ENCODE measurements at places on chromosomes 11 and 22.

DNA sequence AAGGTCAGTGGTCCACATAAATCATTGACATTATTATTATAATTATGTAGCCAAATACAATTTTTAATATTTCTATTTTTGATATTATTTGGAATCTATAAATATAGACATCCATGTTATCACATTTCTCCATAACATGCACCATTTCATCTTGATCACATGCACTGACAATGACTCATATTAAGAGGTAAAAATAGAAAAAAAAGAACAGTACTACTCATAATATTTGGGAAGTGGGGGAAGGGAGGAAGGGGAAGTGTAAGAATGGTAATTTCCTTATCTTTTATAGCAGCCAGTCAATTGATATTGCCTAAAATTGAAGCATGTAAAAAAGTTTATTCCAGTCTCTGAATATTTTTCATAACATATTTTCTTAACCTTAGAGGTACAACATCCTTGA, 72.3 kb downstream of the ADM start:
- no peak for DNase-seq

DNA sequence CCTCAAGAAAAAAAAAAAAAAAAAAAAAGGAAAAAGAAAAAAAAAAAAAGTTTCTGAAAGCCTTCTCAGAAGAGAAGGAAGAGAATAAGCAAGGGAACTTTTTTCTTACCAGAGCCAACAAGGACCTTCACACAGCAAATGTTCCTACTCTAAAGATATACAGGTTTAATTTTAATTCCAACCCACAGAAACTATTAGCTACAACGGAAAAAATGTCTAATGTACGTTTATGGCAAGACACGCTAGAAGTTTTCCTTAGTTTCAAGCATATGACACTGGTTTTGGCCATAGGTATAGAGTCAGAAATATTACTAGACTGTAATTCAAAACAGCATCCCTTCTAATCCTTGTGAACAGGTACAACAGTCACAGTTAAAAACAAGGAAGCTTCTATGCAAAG, 120.1 kb downstream of the MRTFA start:
- DNase-seq: no peak

- DNase-seq: no peak
Observed at GRCh38 chr11:34423300-34423699, 15.4 kb upstream of the CAT start.

- peak; percentile 64 for DNase-seq
Observed at GRCh38 chr11:12303421-12304149, 73.8 kb upstream of the PARVA start.

DNA sequence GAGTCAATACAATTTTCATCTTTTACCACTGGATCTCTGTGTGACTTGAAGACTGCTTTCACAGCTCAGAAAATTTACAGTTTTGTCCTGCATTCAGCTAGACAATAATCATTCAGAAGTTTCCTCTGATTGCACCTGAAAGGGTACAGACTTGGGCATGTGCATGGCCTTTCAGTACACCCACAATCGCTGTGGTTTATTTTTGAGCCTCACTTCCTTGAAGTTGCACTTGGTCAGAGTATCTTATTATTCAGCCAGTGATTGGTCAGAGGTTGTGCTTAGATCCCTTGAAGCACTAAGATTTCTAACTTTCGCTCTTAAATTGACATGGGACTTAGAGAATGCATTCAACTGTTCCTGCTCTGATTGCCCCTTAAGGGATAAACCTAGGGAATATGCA, 508.2 kb downstream of the FAM181B start:
- no peak for DNase-seq

DNA sequence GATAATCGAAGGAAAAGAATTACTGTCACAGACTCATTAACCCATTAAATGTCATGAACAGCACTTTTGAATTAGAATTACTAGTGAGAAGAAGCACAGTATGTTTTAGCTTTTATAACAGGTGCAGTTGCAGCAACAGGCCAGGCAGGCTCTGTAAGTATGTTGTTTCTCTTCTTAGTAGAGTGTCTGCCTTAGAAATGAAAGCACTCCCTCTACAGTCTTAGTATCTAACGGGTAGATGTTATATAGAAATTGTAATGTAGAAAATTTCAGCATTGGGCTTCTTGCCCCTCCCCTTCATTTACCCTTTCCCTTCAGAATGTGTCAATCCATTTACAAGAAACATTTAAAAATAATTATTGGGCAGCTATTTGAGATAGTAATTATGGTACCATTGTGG, 87.4 kb downstream of the HIPK3 start:
- DNase-seq: no peak

DNA sequence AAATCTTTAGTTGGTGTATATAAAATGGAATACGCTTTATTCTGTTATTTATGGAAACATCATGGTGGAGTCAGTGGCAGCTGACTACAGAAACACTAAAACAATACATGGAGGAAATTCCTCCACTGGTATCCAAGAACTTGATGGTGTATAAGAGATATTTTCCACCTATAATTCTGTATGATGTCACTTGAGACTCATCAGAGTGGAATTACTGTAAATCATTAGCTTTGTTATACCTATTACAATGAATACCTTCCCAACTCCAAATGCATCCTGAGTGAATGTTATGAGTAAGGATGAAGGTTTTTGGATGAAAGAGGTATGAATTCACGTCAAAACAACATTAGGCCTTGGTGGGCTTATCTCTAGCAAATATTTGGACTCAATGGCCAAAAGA, 258.5 kb upstream of the SORL1-AS1 start:
- no peak for DNase-seq

DNA sequence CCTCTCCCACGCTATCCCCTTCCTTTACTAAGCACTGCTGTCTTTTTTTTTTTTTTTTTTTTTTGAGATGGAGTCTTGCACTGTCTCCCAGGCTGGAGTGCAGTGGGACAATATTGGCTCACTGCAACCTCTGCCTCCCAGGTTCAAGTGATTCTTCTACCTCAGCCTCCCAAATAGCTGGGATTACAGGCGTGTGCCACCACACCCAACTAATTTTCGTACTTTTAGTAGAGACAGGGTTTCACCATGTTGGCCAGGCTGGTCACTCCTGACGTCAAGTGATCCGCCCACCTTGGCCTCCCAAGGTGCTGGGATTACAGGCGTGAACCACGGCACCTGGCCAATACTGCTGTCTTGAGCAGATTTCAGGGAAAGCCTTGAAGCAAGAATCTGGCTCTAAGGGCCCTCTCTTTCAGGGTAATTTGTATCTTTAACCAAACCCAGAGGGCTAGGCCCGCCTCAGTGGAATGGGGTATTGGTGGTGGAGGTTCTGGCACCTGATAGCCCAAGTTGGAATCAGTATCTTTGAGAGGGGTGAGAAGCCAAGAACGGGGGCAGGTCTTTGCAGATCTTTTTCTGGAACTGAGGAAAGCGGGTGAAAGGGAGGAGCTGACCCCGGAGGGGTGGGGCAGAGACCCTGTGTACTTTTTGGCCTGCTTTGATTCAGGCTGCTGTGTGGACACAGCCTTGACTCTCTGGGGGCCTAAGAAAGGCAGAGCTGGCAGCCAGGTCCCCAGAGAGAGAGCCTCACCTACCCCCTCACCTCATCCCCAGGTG, 37.0 kb downstream of the TRIOBP start:
- DNase-seq: no peak

GRCh38 chr11:10900681-10901415, 43.0 kb upstream of the ZBED5 start:
- DNase-seq: no peak

DNA sequence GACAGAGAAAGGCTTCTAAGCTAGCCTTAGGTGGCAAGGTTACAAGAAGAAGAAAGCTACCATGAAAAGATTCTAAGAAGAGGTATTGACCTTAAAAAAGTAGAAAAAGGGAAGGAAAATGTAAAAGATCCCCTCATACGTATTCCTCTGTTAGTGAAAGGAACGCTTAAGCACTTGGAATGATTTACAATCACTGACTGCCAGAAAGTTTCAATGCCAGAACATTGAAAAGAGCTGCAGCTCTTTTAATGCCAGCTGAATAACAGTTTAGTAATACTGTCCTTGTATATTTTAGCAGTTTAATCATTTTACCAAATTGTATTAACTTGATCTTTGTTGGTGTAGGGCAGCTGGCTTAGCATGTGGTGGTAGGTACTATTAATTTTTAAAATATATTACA, 650.7 kb downstream of the FAM181B start:
- no peak for DNase-seq

- DNase-seq: no peak
Observed at GRCh38 chr22:24095826-24096757, 85.0 kb downstream of the CABIN1 start.

DNA sequence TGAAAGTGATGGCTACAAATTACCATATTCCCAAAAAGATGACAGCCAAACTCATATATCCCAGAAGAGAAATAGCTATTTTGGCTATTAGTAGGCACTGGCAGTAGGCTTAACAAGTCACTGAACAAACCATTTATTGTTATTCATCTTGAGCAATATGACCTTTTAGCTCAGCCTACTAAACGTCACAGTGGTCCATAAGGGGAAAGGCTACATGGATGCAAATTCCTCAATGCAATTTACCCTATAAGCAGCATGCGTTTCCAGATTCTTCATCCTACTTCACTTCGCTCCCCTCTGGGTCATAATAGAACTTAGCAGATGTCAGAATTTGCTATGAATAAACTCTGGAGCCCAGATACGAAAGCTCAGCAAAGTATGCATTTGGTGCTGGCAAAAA, 114.0 kb downstream of the SIK3 start:
- DNase-seq: peak; percentile 63

- no peak for DNase-seq
Observed at GRCh38 chr11:117977029-117977428, 9.2 kb upstream of the IL10RA start.

DNA sequence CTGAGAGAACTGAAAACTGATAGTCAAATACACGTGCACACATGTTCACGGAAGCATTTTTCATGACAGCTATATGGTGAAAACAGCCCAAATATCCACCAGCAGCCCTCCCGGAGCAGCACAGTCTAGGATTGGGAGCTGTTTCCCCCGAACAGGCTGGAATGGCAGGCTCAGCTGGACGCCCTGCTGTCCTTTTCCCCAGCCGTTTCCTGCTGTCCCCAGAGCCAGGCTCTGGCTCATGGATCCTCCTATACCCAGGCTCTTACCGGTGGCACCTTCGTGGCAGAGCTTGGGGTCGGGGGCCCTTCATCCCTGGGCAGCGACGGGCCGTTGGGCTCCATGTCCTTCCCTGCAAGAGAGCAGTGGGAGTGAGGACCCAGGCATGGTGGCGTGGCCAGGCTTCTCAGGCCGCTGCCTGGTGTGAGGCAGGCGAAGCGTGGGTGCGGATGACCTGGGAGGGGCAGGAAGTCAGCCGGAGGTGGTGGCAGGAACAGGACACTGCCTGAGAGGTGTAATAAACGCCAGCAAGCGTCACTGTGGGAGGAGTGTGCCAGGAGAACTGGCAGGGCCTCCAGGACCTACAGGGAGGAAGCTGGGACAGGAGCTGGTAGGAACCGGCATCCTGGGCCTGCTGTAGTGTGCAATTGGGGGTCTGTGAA, 38.8 kb downstream of the OSBPL5 start:
- DNase-seq: no peak

GRCh38 chr22:30873086-30873650, 95.4 kb downstream of the MORC2 start:
- no peak for DNase-seq

- peak; percentile 63 for DNase-seq
Observed at GRCh38 chr11:106012744-106013143, 9.3 kb downstream of the MSANTD4 start.

GRCh38 chr22:20268279-20269012, at the start of gene RTN4R:
RTN4R (minus strand) TSS chr22:20268318; CDS start chr22:20268092, 226 bp downstream.
- peak; percentile 58 for DNase-seq

DNA sequence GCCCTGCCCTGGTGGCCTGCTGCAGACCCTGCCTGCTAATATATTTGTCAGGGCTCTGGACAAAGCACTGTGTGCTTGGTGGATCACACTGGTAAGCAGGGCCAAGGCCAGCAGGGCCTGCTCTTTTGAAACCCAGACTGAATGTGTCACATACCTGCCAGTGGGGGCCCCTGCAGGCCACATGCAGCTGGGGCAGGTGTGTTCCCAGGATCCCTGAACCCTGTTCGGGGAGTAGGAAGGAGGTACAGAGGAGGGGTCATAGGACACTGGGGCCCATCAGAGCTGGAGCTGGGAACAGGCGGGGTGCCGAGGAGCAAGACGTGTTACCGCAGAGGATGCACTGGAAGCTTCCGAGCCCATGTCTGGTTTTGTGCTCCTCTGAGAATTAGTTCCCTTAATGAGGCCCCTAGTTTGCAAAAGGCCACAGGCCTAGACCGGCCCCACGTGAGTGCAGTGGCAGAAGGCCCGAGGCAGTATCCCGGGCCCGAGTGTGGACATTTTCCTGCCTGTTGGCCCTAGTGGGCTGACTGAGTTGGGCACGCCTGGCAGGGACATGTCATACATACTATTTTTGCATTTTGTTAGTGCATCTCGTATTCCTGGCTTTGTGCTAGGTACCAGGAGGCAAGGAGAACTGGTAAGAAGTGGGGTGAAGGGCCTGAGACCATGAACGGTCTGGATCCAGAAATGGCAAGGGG, 11.2 kb upstream of the ACR start:
- DNase-seq: no peak

DNA sequence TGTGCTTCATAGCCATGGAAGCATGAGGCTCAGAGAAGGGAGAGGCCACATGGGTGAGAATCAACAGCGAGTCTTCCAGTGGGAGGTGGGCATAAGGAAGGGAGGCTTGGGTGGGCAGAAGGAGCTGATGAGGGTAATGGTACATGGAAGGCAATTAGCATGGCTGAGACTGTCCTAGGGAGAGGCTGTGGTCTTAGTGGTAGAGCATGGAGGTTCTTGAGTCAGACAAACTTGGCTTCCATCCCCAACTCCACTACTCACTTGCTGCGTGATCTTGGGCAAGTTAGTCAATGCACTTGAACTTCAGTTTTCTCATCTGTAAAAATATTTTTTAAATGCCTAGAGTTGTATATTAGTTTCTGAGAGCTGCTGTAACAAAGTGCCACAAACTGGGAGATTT, 227.2 kb upstream of the E2F8 start:
- DNase-seq: no peak
